ENCODE measurements at places on chromosomes 4 and X.

DNA sequence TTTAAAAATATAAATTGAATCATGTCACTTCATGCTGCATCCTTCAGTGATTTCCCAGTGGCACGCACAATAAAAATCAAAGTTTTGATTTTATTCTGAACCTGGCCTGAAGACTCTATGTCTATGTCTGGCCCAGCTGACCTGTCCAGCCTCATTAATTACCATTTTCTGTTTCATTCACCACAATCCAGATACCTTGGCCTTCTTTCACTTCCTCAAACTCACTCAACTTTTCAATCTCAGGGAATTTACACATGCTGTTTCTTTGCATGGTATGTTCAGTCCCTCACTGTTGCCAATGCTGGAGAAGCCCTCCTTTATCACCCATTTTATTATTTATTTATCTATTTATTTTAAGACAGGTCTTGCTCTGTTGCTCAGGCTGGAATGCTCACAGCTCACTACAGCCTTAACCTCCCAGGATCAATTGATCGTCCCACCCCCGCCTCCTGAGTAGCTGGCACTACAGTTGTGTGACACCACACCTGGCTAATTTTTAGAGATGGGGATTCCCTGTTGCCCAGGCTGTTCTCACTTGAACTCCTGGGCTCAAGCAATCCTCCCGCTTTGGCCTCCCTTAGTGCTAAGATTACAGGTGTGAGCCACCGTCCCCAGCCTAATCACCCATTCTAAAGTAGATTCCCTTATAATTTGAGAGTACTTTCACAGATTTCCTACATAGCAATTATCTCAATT lies 43.1 kb downstream of the ZGRF1 start:
- no peak for DNase-seq

GRCh38 chrX:123188081-123188480 lies 4.0 kb downstream of the GRIA3 start:
- DNase-seq, result no peak

DNA sequence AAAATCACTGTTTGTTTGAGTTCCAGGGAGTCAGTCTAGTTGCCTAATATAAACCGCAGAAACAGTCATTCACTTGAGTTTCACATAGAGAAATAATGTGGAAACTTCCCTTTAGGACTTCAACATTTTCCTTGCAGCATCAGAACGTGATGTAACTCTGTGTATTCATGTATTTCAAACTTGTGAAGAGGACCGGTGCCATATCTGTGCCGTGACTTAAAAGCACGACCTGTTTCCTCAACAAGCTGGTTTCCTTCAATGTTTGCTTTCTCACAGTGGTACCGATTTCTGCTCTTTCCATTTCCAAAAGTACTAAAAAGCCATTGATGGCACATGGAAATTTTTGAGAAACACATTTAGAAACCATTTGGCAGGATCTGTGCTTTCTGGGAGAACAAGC lies 166.6 kb upstream of the RAPGEF2 start:
- DNase-seq, result no peak

DNA sequence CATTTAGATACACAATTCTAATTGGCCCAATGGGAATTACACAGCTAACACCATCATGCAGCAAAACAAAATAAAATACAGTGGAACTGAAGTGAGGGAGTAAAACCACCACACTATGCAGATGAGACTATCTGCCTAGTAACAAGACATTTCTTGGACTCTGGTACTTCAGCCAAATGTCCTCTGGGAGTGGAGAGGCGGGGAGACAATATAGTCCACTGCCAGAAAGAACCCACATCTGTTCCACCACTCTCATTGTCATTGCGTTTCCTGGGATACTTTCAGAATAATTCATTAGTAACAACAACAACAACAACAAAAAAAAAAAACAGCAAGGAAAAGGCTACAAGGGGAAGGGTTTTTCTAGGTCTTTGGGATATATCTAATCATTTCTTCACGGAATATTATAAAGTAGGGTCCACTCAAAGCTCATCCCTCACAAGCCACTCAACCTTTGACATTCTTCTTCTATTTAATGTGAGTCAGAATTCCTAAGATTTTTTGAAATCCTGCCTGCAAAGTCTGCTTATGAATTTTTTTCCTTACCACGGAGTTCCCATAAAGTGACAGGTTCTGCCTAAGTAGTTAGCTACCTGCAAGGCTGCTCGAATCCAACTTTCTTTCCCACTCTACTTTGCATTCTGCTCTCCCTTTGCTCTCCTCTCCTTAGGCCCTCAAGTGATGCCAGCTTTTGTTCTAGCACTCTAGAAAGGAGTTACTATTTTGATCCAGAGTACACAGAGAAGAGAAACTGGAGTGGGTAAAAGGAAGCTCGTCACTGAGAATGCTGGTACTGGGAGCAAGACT lies 254.6 kb downstream of the CHIC1 start:
- no peak for DNase-seq
